ENCODE measurements at places on chromosomes 2 and 18.

GRCh38 chr2:110126906-110127305 is 11.3 kb upstream of the MALL start:
- no peak for DNase-seq

GRCh38 chr2:179340678-179341077 is 76.0 kb upstream of the SESTD1 start:
- DNase-seq, result no peak

DNA sequence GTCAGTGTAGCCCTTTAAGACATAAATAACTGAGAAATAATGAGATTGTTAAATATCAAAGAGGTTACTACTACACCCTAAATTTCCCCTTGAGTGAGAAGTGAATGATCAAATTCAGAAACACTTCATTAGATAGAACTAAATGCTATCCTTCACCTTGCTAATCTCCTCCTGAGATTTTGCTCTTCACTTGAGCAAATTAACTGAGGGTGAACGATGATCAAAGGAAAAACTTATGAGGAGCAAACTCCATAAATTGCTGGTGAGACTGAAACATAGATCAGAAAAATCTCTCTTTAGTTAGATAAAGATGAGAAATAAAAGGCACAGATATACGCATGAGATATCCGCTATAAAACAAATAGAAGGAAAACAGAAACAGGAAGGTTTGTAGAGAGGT is 63.1 kb upstream of the TANC1 start:
- DNase-seq, result no peak

DNA sequence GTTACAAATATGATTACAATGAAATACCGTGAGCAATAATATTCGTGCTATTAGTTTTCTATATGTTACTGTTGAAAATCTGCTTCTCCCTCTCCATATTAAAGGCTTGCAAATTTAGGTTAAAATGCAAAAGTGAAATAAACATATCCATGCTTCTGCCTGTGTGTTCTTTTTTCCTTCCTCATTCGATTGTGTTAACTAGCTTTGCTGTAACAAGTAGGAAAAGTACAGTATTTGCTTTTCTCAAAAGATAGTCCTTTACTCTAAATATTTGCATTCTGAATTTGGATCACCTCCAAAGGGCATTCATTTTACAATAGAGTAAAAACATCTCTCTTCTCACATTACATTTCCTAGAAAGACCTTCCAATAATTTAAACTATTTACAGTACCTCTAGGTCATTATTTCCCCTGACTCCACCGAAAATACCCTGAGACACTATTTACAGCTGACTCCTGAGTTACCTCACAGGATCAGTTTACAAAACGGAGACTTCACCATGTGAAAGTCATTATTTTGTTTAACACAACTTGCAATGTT is 835.0 kb upstream of the FANCL start:
- no peak for DNase-seq

GRCh38 chr2:50729306-50730049 is 302.5 kb downstream of the NRXN1 start:
- DNase-seq, result no peak

- peak; percentile 79 for DNase-seq
Observed at GRCh38 chr2:85772019-85772745, 18.4 kb downstream of the ATOH8 start.

DNA sequence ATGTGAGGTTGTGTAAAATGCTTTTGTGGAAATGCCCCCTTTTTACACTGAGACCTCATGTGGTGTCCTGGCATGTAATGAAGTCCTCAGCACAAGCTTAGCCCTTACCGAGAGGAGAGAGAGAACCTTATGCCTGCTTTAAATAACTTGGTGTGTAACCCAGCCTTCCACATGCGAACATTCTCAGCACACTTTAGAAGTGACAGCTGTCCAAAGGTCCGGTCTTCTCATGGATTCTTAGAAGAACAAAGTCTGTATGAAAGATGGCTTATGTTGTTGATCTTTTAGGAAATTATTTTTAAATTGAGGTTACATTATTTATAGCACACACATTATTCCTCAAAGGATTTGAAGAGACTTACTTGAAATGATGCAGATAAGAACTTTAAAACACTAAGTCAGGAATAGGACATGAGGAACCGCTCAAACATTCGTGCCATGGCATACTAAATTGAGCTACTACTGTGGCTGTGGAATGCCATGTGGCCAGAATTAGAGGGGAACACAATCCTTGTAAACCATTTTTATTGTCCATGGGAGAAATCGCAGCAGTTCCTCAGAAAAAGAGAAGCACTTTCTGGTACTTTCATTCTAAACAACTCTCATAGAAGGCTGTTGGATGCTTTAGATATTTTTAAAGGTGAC is 79.6 kb downstream of the WDSUB1 start:
- no peak for DNase-seq

DNA sequence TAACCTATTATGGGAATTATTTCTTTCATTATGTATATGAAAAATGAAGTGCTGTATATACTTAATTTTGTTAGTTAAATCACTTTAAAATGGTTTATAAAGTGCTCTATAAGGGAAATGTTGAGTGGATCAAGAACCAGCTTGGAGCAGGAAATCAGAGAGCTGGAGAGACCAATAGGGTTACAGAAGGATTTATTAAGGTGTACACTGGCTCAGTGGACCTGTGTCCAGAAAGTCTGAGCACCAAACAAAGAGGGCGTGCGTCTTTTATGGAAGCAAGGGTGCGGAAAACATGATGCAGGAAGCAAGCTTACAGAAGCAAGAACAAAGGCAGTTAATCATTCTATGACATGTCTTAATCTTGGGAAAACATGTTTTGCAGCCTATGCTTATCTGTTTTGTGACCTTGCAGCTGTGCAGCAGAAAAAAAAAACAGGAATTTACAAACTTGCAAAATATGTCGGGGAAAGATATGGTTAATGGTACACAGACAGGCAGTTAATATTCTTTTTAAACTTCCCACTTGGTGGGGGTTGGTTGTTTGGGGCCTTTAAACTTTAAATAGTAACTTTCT is 65.2 kb upstream of the SLC35G4 start:
- DNase-seq, result no peak

GRCh38 chr2:63613391-63613901 is 24.7 kb downstream of the MDH1 start:
- DNase-seq, result no peak

GRCh38 chr2:55616551-55617174 is 759 bp downstream of the PPP4R3B start:
- no peak for DNase-seq

DNA sequence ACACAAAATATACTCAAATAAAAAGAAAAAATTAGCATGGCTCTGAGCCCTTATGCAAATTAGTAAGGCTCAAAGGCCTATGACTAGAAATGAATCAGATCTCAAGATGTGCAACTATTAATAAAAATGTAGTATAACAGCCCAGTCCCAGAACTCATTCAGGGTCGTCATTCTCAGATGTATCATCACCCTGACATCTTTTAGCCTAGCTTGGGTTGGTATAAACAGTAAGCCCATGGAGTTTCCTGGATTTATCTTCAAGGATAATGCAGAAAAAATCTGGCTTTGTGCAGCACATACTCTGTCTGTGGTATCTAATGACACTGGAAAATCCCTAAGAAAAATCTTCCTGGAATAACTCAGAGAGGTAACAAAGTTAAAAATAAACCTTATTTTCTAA is 239.3 kb downstream of the ZNF385B start:
- DNase-seq, result no peak

DNA sequence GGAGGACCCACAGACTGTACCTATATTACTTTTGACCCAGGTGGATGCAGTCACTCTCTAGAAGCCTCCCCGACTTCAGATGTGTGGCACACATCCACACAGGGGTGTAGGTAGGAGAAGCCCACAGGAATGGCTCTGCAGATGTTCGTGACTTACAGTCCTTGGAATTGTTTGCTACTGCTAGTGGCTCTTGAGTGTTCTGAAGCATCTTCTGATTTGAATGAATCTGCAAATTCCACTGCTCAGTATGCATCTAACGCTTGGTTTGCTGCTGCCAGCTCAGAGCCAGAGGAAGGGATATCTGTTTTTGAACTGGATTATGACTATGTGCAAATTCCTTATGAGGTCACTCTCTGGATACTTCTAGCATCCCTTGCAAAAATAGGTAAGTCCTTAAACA is 605 bp downstream of the SLC9A4 start:
- DNase-seq, result no peak

DNA sequence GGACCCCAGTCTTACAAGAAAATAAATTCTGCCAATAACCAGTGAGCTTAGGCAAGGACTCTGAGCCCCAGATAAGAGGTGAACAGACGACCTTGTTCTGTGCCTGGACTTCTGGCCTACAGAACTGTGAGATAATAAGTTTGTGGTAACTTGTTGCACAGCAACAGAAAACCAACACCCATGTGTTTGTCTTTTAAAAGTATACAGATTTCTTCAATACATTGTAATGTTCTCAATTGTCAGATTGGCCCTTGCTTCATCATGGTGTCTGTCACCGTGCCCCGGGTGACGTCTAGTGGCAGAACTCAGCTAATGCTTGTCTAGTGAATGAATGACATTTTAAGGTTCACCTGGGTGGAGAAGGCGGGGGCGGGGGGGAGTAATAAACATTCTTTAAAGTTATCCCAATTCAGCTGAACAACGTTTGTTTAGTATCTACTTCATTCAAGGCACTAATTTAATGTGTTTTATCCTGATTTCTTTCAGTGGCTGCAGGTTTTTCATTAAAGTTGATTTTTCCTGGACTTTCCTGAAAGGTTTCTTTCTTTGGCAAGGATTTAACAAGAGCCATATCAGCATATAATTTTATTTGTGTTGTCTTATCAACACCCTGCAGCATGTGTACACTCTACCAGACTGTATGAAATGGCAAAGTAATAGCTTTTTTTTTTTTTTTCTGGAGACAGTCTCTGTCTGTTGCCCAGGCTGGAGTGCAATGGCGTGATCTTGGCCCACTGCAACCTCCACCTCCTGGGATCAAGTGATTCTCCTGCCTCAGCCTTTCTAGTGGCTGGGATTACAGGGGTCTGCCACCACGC is 123.8 kb upstream of the DLX2 start:
- no peak for DNase-seq

GRCh38 chr2:223076573-223076972 is 24.6 kb downstream of the KCNE4 start:
- no peak for DNase-seq

GRCh38 chr2:21580391-21580790 is 456.6 kb downstream of the TDRD15 start:
- no peak for DNase-seq

DNA sequence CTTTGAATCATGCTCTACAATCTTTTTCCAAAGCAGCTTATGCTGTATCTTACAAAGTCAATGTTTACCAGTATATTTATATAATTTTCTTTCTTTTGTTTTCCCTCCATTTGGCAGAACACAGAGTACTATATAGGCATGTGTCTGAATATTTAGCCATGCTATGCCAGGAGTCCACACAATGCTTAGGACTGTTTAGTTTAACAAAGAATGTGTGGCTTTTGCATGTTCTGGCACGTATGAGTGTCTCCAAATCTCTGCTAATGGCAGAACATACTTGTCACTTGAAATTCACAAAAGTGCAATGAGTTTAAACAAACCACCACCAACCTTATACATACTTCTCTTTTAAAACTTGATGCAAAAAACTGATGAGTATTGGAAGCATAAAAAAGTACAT is 268.0 kb downstream of the NR4A2 start:
- no peak for DNase-seq

GRCh38 chr2:25700221-25700660 is 26.9 kb upstream of the DTNB start:
- DNase-seq, result peak; percentile 40

DNA sequence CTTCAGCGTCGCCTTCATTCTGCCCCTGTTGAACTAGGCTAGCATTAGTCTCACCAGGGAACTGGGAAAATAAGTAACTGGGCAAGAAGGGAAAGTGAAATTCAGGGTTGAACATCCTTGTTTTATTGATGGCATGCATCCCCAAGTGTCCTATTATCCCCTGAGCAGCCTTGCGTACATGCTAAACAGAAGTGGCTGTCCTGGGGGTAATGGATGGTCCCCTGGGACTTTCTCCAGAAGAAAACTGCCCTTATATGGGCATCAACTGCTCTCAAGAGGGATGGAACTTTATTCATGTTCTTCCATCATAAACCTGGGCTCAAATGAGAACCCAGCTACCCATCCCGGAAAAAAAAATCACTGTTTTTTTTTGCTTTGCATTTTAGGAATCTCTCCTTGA is 11.8 kb upstream of the SMIM21 start:
- no peak for DNase-seq

- peak; percentile 54 for DNase-seq
Observed at GRCh38 chr2:235713189-235713588, 219.3 kb downstream of the AGAP1 start.

- DNase-seq, result no peak
Observed at GRCh38 chr2:239904496-239904895, 120.6 kb downstream of the NDUFA10 start.
